ENCODE measurements at places on chromosomes 7 and 10.
A peak's percentile ranks its signal among the peaks of the same experiment; 100 is the strongest.

DNA sequence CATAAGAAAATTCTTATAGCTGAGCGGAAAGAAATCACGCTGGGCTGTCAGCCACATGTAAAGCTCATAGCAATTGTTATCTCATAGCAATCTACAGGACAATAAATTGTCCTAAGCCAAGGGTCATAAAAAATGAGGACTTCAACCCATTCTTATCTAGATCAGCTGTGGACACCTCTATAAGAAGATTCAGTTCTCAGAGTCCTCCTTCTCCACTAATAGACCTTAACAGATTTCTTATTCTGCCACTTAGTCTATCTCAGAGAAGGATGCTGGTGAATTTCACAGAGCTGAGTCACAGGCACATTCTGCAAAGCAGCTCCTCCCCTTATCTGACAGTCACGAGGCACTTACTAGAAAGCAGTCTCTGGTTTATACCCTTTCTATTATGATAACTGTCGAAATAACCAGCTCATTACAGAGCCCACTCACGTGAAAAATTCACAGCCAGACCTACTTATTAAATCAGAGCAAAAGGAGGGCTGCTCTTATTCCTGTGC lies 185.3 kb upstream of the PCLO start:
- DNase-seq, result no peak

- DNase-seq, result no peak
Observed at GRCh38 chr7:4707980-4708411, 25.9 kb downstream of the FOXK1 start.

GRCh38 chr10:48506147-48506917 lies 98.5 kb downstream of the ARHGAP22 start:
- DNase-seq, result no peak

GRCh38 chr7:105963038-105963667 lies at the start of gene CDHR3:
Gene CDHR3 (plus strand): TSS chr7:105963264. CDS start chr7:105963319, 55 bp downstream.
- no peak for DNase-seq

- no peak for DNase-seq
Observed at GRCh38 chr10:69213591-69214311, 6.4 kb upstream of the HKDC1 start.

DNA sequence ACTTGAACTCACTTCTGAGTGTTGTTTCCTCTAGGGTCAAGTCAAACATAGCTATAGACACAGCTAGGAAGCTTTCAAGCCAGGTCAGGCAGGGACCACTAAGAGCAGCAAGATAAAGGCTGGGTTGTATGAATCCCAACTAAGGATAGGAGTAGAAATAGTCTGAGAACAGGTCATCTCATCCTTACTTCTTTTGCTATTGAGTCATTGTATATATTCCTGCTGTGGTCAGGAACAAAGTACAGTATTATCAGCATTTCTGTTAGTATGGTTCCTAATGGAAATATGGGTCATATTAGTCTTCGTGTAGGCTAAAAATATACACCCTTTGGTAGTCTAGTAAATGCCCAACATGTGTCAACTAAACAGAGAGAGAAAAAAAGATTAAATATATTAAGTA lies 145.3 kb downstream of the BTAF1 start:
- DNase-seq, result no peak

DNA sequence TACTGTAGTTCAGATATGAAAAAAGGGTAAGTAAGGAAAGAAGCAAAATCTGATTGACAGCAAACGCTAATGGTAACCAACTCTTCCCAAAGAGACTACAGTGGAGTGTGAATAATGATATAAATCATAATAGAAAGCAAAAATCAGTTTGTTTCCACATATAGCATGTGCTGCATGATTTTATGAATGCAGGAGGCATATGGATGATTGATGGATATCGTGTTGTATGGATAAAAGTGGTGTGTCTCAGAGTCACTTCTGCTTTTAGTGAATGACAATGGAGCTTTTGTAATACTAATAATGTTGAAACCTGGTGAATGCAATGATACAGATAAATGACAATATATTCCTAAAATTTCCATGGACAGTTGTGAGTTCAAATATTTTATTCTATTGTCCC lies 36.6 kb upstream of the PALS2 start:
- DNase-seq, result no peak

GRCh38 chr10:131532291-131532690 lies 220.8 kb upstream of the TCERG1L start:
- no peak for DNase-seq

DNA sequence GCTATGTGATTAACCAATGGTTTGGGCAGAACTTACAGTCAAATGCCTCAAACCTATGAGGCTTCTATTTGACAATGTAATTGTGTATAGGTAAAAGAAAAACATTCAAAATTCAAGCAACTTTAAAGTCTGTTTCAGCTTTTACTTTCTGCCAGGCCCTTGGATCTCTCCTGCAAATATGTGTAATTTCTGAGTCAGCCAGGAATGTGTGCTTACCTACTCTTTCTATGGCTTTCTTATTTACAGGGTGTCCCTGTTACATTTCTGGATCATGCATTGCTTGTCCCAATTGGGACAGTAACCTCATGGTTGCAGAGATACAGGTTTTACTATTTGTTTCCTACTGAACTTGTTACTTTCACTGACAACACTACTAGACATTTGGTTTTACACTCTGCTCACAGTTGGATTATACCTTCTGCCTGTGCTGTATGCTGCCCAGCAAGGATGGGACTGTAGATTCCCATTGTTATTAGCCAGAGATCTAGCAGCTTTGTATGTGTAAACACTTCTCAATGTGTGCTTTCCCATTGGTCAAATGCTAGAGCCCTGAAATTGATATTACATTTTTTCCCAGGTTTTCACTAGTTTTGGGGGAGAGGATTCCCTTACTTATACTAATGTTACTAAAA lies 355.3 kb downstream of the ARL4A start:
- no peak for DNase-seq

GRCh38 chr10:101233863-101234262 lies 4.6 kb upstream of the LBX1 start:
- no peak for DNase-seq

GRCh38 chr10:37952926-37953325 lies 23.5 kb downstream of the ZNF25 start:
- no peak for DNase-seq

GRCh38 chr7:23469150-23469960 lies 936 bp downstream of the IGF2BP3 start:
- no peak for DNase-seq

DNA sequence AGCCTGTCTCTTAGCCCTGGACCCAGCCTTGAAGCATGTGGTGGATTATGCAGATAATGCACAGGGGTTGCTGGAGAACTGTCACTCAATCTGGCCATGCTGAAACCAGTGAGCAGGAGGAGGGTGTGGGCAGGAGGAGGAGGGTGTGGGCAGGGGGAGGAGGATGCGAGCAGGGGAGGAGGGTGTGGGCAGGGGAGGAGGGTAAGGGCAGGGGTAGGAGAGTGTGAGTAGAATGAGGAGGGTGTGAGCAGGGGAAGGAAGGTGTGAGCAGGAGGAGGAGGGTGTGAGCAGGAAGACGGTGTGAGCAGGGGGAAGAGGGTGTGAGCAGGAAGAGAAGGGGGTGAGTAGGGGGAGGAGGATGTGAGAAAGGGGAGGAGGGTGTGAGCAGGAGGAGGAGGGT lies 18.8 kb downstream of the CAMK2B start:
- no peak for DNase-seq

- DNase-seq, result no peak
Observed at GRCh38 chr10:19762026-19762425, 54.2 kb upstream of the PLXDC2 start.

DNA sequence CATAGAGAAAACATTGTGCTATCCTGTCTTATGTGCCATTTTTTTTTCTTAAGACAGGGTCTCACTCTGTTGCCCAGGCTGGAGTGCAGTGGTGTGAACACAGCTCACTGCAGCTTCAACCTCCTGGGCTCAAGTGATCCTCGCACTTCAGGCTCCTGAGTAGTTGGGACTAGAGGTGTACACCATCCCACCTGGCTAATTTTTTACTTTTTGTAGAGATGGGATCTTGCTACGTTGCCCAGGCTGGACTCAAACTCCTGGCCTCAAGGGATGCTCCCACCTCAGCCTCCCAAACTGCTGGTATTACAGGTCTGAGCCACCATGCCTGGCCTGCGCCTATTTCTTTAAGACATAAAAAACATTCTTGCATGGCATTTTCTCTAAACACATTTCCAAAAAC lies 20.6 kb downstream of the LYZL1 start:
- no peak for DNase-seq

DNA sequence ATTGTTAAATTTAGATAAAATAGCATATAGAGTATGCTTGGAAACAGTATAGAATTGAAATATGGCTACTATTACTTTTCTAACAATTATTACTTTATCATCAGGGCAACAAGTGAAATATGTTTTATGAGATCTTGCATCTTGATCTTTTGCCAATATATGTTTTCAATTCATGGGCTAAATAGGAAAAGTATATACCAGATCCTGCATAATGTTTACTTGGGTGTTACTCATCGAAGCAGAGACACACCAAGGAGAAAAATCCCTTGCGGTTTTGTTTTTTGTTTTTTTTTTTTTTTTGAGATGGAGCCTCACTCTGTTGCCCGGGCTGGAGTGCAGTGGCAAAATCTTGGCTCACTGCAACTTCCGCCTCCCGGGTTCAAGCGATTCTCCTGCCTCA lies 541.4 kb downstream of the SUGCT start:
- DNase-seq, result no peak

DNA sequence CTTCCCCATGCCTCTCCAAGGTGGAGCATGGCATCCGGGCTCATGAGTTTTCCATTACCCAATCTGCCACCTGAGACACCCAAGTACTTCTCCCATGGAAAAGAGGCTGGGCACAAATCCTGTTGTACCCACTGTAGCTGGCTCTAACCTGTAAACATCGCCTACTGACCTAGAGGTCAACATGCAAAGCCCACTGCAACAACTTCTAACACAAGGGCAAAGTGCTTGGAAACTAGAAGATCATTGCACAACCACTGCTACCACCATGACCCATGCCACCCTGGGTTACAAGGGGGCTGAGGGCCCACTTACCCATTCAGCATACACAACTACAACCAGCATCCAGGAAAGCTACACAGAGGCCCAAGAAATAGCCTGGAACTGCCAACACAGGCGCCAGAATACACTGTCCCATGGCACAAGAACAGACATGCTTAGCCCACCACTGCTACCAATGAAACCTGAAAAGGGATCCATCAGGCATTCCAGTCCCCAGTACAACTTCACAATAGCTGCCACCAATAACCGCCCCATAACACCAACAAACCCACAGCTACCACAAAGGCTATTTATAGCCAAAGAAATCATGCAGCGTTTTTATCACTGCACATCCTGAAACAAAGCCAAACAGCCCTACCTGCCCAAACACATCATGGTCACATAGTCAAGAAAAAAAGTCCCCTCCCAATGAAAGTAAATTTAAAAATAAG lies 63.4 kb downstream of the RNF32 start:
- no peak for DNase-seq

GRCh38 chr10:133154996-133155778 lies 4.8 kb upstream of the KNDC1 start:
- peak; percentile 70 for DNase-seq

- no peak for DNase-seq
Observed at GRCh38 chr10:3012223-3012622, 55.1 kb upstream of the PFKP start.

- no peak for DNase-seq
Observed at GRCh38 chr7:32059289-32060011, 10.8 kb downstream of the PDE1C start.

GRCh38 chr10:28120043-28120749 lies 121.3 kb upstream of the ODAD2 start:
- no peak for DNase-seq
